ENCODE measurements at places on chromosomes 11 and 22. TPM values are rescaled to one million over a fixed set of nuclear protein-coding genes. Genes with fewer than 3 reads are reported as not detected.

The SAMM50 gene
- total RNA-seq, result 30.6 TPM

DNA sequence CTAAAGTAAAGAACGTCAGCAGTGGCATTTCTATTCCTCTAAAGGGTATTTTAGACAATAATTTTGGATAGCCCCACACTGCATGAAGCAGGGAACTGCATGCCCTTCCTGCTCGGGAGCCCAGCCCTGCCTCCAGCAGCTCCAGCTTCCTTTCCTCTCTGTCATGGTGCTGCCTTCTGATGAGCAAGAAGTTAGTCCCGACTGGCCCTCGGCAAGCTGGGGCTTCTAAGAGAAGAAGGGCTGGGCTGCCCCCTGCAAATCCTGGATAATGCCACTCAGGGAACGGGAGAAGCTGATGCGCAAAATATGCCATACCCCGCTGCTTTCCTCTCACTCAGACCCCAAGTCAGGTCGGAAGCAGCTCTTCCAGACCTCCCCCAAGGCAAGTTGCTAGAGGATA is 296.4 kb downstream of the ETS1 start:
- DNase-seq, result peak; percentile 47

The DERL3 gene
- total RNA-seq, result 0.88 TPM

DNA sequence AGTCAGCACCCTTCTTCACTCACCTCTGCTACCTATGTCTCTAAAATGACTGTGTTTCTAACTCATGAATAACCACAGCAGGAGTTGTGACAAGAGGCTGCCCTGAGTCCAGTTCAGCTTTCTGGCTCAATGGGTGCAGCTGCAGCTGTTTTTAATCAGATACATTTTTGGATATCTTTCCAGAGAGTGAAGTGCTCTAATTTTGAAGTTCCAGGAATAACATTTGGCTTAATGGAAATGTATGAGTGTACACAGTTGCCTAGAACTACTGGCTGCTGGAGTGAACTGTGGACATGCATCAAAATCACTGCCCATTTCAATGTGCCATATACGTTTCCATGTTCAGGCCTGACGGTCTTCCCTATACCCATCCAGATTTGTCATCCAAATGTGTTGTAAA is 769.5 kb upstream of the ANO3 start:
- DNase-seq, result no peak

DNA sequence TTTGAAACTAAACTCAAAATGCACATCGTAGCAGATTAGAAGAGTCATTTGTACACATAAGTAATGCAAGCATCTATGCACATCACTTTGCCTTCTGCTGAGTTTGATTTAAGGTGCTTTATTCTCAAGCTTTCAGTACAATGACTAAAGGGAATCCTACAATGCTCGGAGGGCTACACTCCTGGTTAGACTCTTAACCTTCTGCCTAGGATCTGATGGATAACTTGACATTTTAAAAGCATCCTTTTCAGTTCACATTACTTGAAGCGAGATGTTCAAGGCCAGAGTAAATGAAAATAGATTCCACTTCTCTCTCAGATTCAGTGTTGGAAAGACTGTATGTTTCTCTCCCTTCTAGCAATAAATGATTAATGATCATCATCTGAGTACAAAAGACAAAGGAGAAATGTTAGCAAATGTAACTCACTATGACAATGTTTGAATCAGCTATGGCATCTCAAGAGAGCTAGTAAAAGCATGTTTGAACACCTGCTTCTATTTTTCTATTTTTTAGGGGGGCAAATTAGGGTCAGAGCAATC is 259.2 kb upstream of the ANO3 start:
- no peak for DNase-seq

The MPZL2 gene
- total RNA-seq, result 0.49 TPM

DNA sequence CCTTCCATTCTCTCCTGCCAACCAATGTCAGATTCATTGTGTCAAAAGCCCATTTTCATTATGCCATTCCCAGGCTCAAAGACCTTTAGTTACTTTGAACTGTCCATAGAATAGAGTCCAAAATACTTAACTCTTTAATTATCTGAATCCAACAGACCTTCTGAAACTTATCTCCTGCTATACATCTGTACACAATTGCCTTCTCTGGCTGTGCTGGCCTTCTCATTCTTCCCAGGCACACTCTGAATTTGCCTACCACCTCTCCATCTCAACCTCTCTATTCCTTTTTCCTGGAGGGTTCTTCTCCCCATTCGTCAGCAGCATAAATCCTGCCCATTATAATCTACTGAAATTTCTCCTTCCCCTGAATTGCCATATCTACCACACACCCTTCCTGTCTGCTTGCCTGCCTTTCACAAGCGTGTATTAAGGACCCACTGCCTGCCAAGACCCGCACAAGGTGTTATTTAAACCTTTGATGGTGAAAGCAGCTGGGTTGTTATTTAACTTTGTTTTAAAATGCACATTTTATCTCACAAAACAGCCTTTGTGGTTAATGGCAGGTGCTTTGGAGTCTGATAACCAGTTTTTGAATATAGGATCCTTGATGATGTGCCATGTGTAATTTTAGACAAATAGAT is 125.9 kb downstream of the CCDC81 start:
- DNase-seq, result peak; percentile 7

DNA sequence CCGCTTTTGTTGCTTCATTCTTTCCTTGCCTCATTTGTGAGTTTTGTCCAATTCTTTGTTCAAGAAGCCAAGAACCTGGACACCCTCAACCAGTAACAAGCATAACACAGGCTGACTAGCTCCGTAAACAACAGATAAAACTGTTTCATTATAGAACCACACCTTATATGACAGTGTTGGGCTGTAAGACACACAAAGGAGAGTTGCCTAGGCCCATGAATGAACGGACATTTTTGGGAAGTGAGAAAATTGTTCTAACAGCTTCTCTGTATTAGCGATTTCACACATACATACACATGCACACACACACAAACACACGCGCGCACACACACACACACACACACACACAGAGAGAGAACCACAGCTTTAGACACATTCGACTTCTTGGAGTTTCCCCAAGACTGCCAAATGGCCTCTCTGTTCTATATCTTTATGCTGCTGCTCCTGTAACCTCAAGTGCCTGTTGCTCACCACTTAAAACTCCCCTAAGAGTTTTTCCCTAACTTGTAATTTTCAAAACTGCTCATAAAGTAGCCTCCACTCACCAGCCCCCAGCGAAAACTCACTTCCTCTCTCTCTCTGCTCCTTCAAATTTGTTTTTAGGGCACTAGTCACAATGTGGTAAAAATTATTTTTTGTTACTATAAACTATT is 35.9 kb downstream of the CTSC start:
- DNase-seq, result peak; percentile 36

GRCh38 chr11:77473801-77474683 is at the start of gene PAK1:
Gene PAK1, minus strand, starts transcription at chr11:77474094. Its CDS starts 81,574 bp downstream, at chr11:77392520.
- DNase-seq, result peak; percentile 96

DNA sequence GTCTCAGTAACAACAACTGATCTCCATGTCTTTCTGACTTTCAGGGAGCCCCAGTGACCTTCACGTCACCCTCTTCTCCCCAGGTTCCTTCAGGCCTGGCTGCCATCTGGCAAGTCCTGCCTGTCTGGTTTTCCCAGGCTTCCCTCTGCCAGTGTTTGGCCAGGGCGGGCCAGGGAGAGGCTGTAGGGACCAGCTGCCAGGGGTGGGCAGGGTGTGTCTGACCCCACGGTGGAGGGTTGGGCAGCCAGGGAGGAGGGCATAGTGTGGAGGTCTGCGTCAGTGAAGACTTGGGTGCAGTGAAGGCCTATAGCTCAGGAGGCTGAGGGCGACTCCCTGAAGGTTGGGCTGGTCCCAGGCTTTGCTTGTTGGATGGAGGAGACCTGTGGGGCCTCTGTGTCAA is 11.9 kb upstream of the MRGPRX2 start:
- no peak for DNase-seq

The MISFA gene
- total RNA-seq, result 3.5 TPM

All from natural killer cell (primary cell).